CD4-positive, alpha-beta T cell treated with Interleukin-21 for 1 hour (primary cell): ENCODE measurements at places on chromosomes 6 and 20.

DNA sequence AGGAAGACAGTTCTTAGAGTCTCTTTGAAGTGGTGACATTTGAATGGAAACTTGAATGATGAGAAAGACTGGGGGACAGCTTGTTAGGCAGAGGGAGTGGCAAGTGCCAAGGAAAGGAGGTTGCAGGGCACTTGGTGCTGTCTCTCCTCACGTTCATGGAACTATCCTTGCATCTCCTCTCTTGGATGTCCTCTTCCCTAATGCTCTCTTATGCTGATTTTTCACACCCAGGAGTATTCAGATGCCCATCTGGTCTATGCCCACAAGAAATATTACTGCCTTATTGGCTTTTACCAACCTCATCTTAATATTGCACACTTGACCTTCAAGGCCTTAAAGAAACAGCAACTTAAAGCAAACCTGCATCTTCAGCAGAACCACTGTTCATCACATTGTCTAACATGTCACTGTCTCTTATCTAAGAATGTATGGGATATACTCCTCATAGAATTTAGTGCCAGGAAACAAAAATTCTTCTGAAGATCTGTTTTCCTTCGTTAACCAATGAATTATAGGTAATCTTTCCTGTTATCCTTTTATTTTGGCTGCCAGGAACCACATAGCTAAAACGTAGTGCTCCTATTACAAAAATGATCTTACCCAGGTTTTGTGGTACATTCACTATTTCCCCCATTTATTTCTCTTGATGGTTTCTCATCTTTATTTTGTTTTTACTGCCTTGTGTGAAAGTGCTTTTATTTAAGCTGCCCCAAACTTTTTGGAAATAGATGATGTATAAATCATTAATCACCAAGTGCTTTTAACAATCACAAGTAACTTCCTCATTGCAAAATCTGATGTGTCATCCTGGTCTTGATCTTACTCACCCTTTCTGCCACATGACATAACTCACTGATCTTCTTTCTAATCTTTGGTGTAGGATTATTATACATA is 12.8 kb downstream of the RGS17 start:
- no peak for DNase-seq

DNA sequence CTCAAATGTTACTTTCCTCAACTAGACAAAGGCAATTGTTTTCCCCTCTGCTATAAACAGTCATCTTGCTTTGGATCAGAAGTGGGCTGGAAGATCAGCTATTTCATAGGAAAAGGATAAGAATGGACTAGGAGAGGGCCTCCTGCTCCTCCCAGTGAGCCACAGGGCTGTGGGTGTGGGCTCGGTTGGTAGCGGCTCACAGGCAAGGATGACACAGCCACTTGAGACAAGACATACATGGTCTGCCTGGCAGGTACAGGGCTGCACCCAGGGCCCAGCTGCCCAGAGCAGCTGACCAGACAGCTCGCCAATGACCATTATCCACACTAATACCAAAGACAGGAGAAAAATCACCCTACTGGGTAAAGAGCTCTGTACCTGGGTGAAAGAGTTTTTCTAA is 9.0 kb upstream of the SLA2 start:
- no peak for DNase-seq

- DNase-seq, result no peak
These were observed 10.8 kb upstream of the MICAL1 start for GRCh38 chr6:109466212-109466923.

- DNase-seq, result no peak
These were observed 122.3 kb downstream of the QRSL1 start for GRCh38 chr6:106751501-106752252.

- DNase-seq, result peak; percentile 53
These were observed 63.0 kb upstream of the CD2AP start for GRCh38 chr6:47414423-47415167.

DNA sequence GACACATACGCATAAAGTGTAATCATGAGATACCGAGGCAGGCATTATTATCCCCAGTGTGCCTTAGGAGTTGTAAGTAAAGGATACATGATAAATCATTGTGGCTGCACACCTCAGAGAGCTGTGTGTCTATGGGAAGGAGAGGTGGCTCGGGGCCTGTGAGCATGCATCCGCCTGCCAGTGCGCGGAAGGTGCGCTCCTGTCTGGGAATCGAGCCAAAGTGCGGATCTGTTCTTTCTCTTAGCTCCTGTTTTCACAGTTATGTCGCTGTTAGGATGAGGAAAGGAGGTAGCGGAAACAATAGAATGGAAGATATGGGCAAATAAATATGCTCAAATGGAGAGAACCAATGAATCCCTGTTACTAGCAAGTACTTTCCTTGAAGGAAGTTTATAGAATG is 98.0 kb downstream of the ANKRD6 start:
- DNase-seq, result no peak

- DNase-seq, result no peak
These were observed 66.7 kb downstream of the TRAM2 start for GRCh38 chr6:52510213-52510562.

DNA sequence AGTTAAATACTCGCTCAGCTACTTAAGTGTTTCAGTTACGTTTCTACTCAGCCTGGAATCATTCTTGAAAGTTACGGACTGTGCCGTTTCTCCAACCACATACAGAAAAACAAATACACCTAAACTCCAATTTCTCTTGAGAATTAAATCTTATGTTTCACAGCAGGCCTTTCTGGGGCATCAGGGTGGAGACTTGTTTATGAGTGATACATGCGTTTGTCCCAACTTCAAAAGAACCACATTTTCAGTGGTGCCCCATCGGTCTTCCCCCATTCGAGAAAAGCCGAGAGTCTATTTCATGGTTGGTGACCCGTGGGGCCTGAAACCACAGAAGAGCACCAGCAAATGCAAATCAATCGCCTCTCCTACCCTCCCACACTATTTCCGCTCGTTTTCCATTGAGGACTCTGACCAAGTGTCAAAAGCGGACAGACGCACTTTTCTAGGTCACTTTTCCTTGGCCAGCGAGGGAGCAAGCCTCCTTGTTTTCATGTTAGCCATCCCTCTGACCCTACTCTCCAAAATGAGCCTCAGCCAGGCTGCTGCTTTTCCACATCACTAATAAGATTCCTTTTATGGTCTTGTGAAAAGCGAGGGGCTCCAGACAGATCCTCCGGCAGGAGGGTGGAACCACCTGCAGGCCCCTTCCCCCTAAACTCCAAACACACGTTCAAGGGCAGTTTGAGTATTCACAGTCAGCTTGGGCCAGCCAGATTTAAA is 3.1 kb downstream of the JAG1 start:
- no peak for DNase-seq

DNA sequence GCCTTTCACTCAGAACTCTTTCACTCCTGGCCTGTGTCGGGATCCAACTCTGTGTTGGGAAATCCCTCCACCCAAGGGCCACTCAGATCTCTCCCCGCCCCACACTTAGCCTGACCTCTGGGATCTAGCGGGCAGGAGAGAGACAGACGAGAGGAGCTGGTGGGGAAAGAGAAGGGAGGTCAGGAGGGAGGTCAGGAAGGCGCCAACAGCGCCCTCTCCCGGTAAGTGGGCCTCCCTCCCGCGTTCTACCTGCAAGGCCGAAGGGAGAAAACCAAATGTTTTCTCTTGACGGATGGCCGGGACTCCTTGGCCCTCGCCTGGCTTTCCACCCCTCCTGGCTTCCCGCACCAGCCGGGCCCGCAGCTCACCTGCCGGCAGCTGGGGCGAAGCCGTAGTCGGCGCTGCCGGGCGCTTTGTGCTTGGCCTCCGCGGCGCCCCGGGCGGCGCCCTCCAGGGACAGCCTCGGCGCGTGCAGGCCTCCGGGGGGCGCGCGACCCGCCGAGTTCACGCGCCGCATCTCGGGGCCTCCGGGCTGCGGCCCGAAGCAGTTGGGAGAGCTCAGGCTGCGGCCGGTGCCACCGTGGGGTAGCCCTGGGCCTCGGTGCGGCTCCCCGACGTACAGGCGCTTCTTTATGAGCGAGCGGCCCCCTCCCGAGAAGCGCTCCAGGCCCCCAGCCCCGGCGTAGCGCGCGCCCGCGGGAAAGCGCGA is 38.2 kb downstream of the C6orf132 start:
- peak; percentile 72 for DNase-seq

DNA sequence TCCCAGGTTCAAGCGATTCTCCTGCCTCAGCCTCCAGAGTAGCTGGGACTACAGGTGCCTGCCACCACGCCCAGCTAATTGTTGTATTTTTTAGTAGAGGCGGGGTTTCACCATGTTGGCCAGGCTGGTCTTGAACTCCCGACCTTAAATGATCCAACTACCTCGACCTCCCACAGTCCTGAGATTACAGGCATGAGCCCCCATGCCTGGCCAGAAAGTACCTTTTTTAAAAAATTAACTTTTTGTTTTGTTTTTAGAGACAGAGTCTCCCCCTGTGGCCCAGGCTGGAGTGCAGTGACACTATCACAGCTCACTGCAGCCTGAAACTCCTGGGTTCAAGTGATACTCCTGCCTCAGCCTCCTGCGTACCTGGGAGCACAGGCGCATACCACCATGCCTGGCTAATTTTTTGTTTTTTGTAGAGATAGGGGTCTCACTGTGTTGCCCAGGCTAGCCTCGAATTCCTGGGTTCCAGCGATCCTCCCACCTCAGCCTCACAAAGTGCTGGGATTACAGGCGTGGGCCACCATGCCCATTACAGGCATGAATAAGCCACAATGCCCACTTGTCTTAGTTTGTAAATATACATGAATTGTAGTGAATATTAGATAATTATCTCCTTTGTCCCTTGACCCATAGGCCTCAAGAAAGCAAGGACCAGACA is 17.4 kb upstream of the EEF1A1 start:
- DNase-seq, result no peak

- DNase-seq, result no peak
These were observed 12.7 kb upstream of the SLC17A1 start for GRCh38 chr6:25844518-25844917.
